ENCODE measurements at places on chromosomes 2 and 18. TPM values are rescaled to one million over a fixed set of nuclear protein-coding genes. Genes with fewer than 3 reads are reported as not detected.

GRCh38 chr2:63571291-63571690 is 17.0 kb downstream of the WDPCP start:
- DNase-seq = no peak

MAP3K19 gene
- polyA plus RNA-seq = 0.46 TPM

DNA sequence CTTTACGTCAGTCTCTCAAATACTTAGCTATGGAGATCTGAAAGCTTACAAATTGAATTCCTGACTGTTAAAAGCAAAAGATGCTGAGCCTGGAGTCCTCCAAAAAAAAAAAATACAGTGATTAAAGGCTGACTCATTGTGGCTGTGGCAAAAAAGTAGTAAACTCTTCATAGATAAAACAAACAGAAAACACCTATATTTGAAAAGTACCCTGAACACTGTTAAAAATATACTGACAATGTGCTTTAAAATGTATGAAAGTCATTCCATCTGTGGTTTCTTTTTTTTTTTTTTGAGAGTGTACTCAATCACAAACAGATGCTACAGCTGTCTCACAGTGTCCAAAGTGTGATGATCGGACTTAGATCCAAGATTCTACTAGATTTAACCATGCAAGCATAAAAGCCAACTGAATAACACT is 267.6 kb upstream of the CYP26B1 start:
- DNase-seq = no peak

SLC23A3 gene
- polyA plus RNA-seq = 2.2 TPM

DNA sequence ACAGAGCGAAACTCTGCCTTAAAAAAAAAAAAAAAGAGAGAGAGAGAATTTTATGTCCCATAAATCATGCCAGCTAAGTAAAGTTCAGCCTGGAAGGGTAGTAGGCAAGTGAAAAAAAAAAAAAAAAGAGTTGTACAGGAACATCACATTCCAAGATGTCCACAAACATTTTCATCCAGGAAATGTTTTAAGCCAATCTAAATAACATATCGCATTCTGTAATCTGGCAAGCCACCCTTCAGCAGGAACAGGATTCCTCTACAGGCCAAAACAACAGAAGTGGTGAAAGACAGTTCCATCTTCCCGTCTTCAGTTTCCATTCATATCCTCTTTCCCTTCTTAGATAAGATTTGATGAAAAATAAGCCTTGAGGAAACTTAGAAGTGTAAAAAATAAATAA is 1108.1 kb upstream of the DDX18 start:
- DNase-seq = no peak

SLC9A2 gene
- polyA plus RNA-seq = not detected

FAM237A gene
- polyA plus RNA-seq = not detected

DNA sequence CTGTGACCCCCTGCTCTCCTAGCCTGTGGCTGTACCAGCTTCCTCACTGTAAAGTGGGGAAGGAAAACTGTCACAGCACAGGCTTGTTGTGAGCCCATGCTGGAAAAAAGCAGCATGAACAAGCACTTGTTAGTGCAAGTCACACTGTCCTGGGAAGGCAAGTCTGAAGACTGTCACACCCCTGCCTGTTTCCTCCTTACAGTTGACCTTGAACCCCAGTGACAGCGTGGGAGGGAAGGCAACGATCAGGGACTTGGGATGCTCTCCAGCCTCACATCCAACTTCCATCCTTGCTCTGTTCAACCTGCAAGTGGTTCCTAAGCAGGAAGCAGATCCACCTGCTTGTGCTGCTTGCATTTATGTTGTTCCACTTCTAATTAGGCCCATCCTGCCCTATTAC is 311.3 kb upstream of the KLHL29 start:
- DNase-seq = no peak

- DNase-seq = no peak
These were observed 75.7 kb downstream of the CHST9 start for GRCh38 chr18:27109451-27109850.

- DNase-seq = no peak
These were observed 590.8 kb upstream of the ID2 start for GRCh38 chr2:8090748-8091700.

ACVR2A gene
- 1.8 TPM for polyA plus RNA-seq

PLCL1 gene
- 0.23 TPM for polyA plus RNA-seq
